HTR-8/SVneo (cell line): ENCODE measurements at places on chromosomes 11 and 22.

DNA sequence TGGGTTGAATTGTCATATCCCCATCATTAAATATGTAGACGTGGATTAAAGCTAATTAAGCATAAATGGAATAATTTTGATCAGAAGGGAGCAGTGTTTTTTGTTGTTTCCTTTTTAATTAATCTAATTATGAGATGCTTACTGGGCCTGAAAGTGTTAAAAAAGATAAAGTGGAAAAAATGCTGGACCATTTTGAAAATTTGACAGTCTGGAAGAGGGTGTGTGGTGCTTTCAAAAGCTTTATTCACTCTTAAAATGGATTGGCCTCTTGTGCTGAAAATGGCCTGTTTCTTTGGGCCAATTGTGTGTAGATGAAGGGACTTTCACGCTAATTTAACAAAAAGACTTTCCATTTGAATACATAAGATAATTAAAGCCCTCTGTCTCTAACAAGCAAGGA is 1.8 kb downstream of the TNRC6B start:
- no peak for DNase-seq

DNA sequence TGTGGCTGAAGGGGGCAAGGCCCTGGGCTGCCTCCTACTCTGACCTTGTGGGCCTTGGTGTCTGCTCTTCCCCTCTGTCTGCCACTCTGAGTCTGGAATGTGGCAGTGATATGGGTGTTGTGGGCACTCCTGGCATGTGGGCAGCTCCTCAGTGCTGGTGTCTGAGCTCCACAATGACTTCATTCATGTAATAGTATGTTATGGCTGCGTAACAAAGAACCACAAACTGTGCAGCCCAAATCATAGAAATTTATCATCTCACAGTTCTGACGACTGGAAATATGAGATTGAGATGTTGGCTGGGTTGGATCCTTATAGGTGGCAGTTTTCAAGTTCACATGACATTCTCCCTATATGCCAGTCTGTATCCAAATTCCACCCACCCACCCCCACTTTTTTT is 59.1 kb downstream of the BCR start:
- DNase-seq, result no peak

DNA sequence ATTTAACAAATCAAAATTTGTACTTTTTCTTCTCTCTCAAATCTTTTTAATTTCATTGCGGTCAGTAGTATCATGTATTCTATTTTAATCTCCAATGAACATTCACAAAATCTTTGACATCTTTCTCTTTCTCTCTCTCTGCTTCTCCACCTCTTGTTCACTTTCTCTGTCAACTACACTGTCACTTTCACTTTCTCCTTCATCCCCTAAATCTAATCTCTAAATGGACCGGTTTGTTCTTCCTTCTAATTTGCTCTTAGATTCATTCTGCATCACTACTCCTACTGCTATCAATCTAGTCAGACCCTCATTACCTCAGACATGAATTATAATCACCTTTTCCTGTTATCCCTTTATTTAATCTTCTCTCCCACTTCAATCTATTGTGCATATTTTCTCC is 18.6 kb downstream of the CCDC73 start:
- DNase-seq, result no peak

GRCh38 chr22:26581633-26582168 is 8.2 kb downstream of the TPST2 start:
- no peak for DNase-seq

- no peak for DNase-seq
Measured at GRCh38 chr11:23884341-23884740, 612.5 kb upstream of the LUZP2 start.

DNA sequence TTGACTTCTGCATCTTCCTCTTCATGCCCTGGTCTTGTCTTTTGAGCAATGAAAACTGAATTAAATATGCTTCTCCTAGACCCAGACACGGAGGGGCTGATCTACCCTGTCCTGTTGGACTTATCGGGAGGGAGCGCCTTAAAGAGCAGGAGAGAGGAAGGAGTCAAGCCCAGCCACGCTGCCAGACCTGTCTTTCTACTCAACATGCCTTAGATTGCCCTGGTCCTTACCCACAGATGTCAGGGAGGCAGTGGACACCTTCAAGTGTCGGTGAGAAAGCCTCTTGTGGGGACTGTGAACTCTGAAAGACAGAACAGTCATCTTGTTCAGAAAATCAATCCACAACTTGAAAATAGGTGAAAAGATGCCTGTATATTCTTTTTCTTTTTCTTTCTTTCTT is 61.8 kb downstream of the IRAG1 start:
- no peak for DNase-seq

GRCh38 chr22:27776650-27776958 is 25.0 kb downstream of the MN1 start:
- no peak for DNase-seq

DNA sequence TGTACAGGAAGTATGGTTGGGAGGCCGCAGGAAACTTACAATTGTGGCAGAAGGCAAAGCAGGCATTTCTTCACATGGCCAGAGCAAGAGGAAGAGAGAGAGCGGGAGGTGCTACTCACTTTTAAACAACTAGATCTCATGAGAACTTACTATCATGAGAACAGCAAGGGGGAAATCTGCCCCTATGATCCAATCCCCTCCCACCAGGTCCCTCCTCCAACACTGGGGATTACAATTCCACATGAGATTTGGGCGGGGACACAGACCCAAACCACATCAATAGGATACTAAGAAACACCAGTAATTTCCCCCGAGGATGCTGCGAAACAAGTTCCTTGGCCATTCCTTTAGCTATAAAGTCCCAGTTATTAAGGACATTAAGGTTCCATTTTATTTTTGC is 94.1 kb upstream of the SC5D start:
- DNase-seq, result no peak

DNA sequence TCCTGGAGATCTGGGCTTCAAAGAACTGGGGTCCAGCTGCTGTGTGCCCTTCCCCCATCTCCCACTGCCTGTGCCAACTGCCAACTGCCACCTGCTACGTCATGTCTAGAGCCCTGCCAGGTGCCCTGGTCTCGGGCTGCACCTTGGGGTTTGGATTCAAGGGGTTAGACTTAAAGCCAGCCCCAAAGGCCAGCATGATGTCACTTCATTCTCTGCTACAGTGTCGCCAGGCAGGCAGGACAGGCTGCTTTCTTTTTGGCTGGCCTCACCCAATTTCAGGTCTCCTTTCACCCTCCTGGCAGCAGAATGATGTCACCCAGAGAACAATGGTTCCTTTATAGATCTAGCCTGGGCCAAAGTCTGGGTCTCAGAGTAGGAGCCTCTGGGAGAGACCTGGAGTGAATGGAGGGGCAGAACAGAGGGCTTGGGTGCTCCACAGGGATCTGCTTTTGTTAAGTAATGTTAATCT is 79.5 kb upstream of the CRYBB3 start:
- DNase-seq, result no peak

DNA sequence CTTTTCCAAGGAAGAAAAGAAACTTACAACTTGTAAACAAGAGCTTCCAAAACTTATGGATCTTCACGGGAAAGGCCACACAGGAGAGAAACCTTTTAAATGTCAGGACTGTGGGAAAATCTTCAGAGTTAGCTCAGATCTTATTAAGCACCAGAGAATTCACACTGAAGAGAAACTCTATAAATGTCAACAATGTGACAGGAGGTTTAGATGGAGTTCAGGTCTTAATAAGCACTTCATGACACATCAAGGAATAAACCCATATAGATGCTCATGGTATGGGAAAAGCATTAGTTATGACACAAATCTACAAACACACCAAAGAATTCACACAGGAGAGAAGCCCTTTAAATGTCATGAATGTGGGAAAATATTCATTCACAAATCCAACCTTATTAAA is 32.4 kb downstream of the GAB2 start:
- no peak for DNase-seq

DNA sequence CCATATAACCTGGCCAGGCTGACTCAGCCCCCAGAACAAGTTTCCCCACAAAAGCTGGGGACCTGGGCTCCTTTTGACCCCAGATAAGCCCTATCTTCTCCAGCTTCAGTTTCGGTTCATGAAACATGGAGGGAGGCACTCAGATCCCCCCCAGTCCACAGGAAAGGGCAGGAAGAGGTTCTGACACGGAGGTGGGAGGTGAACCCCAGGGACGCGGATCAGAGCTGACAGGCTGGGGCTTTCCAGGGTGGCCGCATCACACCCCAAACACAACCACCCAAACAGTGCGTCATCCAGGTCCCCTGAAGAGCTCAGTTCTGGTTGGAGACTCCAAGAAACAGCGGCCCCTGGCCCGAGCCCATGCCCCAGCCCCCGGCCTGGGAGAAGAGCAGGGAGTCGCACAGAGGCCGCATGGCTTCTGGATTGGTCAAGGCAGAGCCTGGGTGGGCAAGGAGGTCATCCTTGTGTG is 44.3 kb upstream of the A4GALT start:
- no peak for DNase-seq

DNA sequence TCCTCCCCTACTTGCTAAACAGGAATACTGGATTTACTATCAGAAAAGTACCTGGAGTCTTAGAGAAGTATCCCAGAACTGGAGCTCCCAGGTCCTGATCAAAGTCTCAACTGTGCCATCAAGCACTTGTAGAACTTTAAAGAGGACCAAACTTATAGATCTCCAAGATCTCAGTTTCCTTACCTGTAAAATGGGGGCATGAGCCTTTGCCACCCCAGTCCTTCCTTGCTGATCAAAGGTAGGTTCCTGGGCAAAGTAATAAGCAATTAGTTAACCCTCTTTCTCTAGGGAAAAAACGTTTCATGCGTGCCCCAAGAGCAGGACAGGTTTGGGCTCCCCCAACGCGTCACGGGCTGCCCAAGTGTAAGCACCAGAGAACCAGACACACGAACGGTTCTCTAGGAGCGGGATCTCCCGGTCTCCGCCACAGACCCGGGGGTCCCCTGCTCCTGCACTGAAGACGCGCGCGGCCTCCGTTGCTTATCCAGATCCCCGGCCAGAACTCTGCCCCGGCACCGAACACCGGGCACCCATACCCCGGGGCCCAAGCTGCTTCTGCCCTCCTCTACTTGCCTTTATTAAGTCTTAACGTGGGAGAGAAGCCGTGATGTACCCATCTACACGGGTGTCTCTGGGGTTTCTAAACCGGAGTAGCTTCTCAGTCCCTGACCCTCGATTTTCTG is 505 bp downstream of the ZNF214 start:
- no peak for DNase-seq

GRCh38 chr11:12731841-12732336 is 57.7 kb downstream of the TEAD1 start:
- DNase-seq, result no peak

DNA sequence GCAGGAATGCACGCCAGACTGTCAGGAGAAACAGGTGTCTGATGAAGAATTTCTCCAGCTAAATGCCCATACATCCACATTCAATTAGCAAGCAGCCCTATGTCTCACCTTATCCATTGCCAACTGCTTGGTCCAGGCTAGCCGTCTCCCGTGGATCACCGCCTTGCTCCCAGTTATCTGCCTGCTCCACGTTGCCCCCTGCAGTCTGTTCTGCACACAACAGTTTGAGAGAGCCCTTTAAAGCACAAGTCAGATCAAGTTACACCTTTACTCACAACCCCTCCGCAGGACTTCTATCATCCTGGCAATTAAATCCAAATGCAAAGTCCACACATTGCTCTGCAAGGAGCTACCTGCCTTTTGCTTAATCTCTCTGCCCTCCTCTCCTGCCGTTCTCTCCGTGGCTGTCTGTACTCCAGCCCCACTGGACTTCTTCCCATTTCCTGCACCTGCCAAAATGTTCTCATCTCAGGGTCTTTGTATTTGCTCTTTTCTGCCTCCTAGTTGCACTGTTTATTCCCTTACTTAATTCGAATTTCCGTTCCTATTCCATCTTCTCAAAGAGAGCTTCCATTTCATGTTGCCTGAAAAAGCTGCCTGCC is 185.3 kb upstream of the LARGE1 start:
- no peak for DNase-seq

DNA sequence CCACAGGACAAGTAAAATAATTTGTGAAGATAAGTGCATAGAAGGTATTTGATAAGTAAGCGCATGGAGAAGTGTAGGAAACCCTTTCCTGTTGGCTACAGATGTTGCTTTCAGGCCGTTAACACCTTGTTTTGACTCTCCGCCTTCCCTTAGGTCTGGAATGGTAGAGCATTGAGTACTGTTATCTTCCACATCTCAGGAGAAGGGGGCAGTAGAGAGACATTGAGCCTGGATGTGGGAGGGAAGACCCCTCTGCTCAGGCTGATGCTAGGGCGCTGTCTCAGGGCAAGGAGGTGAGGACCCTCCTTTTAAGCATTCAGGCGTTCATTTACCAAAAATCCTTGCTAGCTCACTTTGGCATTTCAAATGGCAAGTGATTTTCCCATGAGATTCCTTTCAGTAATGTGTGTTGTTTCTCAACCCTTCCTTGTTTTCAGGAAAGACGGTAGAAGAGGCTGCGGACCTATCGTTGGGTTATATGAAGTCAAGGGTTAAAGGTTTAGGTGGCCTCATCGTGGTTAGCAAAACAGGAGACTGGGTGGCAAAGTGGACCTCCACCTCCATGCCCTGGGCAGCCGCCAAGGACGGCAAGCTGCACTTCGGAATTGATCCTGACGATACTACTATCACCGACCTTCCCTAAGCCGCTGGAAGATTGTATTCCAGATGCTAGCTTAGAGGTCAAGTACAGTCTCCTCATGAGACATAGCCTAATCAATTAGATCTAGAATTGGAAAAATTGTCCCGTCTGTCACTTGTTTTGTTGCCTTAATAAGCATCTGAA is 27.0 kb upstream of the SCGB1A1 start:
- DNase-seq, result no peak

GRCh38 chr22:50104141-50104544 is 14.3 kb downstream of the MOV10L1 start:
- no peak for DNase-seq

GRCh38 chr22:45756558-45756957 is 84.9 kb downstream of the ATXN10 start:
- no peak for DNase-seq

GRCh38 chr11:108713076-108713790 is 48.4 kb downstream of the DDX10 start:
- no peak for DNase-seq

GRCh38 chr11:5719703-5720495 is 16.3 kb upstream of the OR56B1 start:
- DNase-seq, result no peak

GRCh38 chr11:114275280-114275679 is 20.9 kb upstream of the NNMT start:
- DNase-seq, result no peak

DNA sequence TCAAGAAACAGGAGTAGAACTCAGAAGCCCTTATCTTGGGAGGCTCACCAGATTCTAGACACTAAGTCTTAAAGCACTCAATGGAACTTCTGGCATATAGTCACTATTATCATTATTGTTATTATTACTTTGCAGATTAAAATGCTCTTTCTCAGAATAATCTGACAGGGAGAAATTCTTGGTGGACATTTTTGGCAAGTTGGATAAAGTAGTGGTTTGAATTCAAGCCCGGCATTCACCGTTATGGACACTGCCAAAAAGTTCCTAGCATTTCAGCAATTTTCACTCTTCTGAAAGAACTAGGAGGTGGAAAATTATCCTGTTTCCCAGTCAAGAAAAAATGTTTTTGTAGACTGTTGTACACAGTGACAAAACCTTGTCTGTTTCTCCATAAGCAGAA is 179.6 kb upstream of the ISX start:
- DNase-seq, result no peak

- peak; percentile 37 for DNase-seq
Measured at GRCh38 chr11:99739464-99740089, 718.8 kb downstream of the CNTN5 start.

GRCh38 chr11:65355776-65356393 is 1.3 kb downstream of the TIGD3 start:
- no peak for DNase-seq
